Stimulated activated CD8-positive, alpha-beta memory T cell treated with anti-CD3 and anti-CD28 coated beads, Interleukin-12 subunit alpha, Interleukin-12 subunit beta, amount 100 ng/mL, for 1 hour (primary cell): ENCODE measurements at places on chromosomes 1 and 21.

DNA sequence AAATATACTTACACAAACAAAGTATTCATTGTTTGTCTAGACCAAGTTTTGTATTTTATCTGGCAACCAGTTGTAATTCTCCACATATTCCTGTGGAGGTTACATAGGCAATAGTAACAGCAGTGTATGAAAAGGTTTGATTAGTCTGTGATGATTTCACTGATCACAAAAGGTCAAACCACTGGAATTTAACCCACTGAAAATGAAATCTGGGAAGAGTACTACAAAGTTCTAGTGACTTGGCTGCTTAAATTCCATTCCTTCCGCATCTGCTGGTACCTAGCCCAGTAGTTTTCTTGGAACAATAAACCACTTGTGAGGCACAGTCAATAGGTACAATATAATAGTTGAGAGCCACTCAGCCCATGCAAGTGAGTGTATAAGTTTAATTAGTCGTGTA, 205.4 kb downstream of the NFIA start:
- DNase-seq, result no peak

- no peak for DNase-seq
Measured at GRCh38 chr1:95002540-95003432, 70.0 kb downstream of the ALG14 start.

- no peak for DNase-seq
Measured at GRCh38 chr1:82593561-82593960, 792.8 kb downstream of the ADGRL2 start.

- no peak for DNase-seq
Measured at GRCh38 chr1:31215065-31215570, 24.6 kb downstream of the NKAIN1 start.

DNA sequence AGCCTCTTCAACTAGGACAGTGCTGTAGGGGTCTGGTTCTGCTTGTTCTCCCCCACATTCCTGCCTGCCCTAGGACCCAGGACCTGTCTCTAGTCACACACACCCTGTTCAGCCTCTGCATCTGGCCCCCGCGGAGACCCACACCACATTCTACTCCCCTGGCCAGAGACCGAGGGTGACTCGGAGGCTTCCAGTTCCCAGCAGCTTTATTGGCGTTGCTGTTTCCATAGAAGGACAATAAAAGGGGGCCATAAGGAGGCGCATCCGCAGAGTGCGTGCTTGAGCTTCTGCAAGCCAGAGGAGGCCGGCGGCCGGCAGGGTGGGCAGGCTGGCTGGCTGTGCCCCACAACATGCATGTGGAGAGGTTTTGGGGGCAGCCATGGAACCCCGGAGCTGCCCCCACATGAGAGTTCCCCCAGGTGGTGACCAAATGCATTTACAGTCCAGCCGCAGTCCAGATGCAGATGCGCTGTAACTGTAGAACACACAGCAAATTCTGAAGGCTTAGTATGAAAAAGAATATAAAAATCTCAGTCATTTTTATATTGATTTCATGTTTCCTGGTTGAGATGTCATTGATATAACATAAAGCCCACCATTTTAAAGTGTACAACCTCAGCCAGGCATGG, 52.4 kb downstream of the PDE9A start:
- no peak for DNase-seq

DNA sequence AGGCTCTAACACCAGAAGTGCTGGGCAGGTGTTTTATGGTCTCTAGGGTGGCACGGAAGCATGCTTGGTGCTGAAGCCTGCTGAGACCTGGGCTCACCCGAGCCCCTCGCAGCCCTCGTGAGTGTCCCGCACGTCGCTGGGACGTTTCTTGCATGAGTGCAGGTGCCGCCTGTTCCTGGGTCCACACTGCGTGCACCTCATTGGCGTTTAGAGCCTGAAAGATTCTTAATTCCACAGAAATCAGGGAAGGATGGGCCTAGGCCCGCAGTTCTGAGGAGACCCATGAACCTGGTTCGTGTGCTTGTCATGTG, 43.8 kb upstream of the DIP2A start:
- no peak for DNase-seq

DNA sequence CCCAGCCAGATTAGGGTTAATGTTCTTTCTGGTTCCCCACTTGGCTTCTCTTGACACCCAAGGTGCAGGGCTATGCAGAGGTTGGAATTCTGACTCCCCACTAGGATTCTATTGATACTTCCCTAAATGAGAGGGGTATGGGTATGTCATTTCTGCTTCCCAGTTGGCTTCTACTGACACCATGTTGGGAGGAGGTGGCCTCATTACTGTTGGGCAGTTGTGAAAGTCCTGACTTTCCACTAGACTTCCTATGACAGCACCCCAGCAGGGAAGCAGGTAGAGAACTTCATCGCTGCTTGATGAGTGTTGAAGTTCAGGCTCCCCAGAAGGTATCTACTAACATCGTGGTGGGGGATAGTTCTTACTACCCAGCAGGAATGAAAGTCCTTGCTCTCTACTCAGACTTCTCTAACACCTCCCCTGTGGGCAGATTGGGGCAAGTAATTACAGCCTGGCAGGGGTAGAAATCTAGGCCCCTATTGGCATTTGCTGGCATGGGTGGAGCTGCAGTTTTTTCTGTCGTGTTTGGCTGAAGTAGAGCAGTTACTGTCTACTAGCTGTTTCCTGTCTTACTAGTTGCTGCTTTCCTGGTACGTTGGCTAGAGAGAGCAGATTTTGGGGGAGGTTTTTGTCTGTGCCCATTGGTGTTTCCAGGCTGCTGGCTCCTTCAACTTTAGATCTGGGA, 41.5 kb downstream of the ZYG11B start:
- no peak for DNase-seq

DNA sequence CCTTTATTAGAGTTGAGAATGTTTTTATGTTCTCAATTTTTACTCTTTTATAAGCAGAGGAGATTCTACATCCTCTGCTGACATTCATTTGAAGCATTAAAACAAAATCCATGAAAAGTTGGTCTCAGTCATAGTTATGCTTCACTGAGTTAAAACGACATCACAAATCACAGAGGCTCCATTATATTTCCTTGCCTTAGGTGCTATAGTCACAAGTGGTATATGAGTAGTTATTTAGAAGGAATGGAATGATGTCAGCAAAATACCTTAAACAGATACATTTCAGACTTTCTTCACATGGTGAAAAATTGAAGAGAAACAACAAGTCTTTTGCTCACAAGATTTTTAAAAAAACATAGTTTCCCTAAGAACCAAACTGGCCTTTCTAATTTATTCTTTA, 11.7 kb upstream of the METTL13 start:
- DNase-seq, result no peak

GRCh38 chr21:36075171-36075570, 5.3 kb downstream of the CBR1 start:
- DNase-seq, result no peak

DNA sequence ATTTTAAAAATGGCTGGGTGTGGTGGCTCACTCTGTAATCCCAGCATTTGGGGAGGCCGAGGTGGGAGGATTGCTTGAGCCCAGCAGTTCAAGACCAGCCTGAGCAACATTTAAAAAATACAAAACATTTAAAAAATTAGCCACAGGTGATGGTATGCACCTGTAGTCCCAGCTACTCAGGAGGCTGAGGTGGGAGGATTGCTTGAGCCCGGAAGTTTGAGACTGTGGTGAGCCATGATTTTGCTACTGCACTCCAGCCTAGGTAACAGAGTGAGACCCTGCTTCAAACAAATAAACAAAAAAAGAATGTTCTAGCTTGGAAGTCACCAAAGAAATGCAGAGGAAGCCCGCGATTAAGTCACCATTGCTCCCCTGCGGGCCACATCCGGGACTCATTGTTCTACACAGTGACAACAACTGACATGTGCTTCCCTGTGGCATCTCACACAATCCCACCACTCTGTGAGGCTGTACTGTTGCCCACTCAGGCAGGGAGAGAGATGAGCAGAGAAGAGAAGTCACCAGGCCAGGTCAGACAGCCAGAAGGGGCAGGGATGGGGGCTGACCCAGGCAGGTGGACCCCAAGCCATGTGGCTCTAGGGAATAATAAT, 18.4 kb upstream of the SPATC1L start:
- DNase-seq, result no peak

DNA sequence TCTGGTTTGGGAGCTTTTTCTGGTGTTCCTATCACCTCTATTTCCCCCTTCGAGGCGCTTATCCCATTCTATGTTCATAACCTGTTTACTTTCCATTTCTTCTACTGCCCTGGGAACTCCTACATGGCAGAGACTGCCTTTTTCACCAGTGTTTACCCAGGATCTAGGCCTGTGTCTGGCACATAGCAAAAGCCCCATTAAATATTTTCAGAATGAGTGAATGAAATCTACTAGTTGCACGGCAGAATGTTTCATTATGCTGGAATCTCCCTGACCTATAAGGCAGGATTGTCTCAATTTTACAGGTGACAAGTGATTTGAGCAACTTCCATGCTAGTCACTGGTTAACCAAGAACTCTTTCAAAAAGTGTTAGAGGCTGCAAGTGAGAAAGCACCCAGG, 70.1 kb downstream of the PGM1 start:
- no peak for DNase-seq

DNA sequence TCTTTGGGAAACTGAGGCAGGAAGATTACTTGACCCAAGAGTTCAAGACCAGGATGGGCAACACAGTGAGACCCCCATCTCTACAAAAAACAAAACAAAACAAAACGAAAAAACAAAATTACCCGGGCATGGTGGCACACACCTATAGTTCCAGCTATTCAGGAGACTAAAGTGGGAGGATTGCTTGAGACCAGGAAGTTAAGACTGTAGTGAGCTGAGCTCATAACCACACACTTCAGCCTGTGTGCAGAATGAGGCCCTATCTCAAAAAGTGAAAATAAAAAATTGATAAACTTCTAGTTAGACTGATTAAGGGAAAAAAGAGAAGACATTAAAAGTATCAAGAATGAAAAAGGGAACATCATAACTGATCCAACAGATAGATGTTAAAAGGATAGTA, 154.0 kb downstream of the RHOU start:
- DNase-seq, result no peak

DNA sequence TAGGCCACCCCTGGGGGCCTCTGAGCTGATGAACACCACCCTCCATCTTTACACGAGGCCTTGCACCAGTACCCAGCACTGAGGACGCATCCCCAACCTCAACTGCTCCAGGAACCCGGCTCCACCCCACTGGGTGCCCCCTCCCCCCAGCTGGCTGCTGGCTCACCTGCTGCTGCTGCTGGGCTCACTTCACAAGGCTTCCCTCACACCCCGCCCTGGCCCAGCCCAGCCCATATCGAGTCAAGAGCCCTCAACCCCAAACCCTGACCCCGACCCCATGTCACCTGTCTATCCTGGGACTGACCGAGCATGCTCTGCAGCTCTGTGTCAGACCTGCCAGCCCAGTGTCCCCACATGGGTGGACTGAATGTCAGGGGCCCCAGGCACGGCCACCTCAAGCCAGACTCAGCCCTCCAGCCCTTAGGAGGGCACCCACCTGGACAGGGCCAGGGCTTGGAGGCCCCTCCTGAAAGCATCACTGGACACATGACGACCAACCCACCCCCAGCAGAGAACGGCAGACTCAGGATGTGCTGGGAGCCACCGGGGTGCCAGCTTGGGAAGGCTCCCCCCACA, 21.4 kb downstream of the WNT9A start:
- DNase-seq, result no peak

GRCh38 chr1:100400404-100400803, 48.1 kb downstream of the CDC14A start:
- peak; percentile 30 for DNase-seq

DNA sequence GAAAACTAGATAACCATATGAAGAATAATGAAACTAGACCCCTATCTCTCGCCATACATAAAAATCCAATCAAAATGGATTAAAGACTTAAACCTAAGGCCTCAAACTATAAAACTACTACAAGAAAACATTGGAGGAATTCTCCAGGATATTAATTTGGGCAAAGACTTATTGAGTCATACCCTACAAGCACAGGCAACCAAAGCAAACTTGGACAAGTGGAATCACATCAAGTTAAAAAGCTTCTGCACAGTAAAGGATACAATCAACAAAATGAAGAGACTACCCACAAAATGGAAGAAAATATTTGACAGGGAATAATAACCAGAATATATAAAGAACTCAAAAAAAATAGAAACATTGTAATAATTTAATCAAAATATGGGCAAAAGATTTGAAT, 505.4 kb downstream of the KCNT2 start:
- no peak for DNase-seq

GRCh38 chr1:59355361-59355760, 58.5 kb downstream of the FGGY start:
- DNase-seq, result no peak

DNA sequence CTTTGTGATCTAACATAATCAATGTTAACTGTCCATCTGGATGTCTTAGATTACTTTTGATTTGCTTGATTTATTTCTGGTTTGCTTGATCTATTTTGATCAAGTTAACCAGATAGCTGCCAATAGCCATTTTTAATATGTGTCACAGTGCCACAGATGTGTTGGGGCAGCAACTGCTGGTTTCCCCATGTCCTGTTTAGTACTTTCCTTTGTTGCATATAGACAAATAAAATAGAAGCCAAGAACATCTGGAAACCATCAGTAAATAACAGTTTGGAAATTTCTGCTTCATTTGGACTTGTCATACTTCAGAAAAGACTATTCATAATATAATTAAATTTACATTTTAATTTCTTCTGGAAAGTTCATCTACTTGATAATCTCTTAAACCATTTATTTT, 145.6 kb upstream of the C21orf91 start:
- no peak for DNase-seq

- no peak for DNase-seq
Measured at GRCh38 chr1:64885648-64886047, 80.7 kb downstream of the JAK1 start.

- DNase-seq, result no peak
Measured at GRCh38 chr21:25956993-25957714, 213.4 kb downstream of the APP start.

DNA sequence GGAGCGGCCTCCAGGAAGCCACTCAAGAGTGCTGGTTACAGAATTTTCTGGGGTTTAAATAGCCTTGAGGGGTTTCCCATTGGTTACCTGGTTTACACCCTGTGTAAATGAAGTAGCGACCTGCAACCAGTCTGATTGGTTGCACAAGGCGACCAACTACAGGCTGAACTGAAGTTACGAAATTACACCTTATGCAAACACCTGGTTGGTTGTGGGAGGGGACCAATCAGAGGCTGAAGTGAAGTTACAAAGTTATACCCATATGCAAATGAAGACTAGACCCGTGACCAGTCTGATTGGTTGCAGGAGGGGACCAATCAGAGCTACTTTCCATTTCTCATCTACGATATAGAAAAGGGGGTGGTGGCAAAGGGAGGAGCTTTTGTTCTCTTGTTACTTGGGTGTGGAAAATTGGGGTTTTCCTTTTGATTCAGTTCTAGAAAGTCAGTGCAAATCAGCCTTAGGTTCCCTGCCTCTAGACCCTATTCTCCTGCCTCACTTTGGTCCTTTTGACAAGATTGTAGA, 22.2 kb upstream of the C1orf174 start:
- no peak for DNase-seq
